Fibroblast of lung (primary cell): ENCODE measurements at places on chromosomes 2 and 18.

- no peak for DNase-seq
Observed at GRCh38 chr18:10086458-10087210, 172.8 kb downstream of the VAPA start.

GRCh38 chr2:161946489-161947107 is 127.4 kb downstream of the DPP4 start:
- DNase-seq = peak; percentile 15

GRCh38 chr18:31281437-31281836 is 36.5 kb upstream of the DSG1 start:
- DNase-seq = no peak

DNA sequence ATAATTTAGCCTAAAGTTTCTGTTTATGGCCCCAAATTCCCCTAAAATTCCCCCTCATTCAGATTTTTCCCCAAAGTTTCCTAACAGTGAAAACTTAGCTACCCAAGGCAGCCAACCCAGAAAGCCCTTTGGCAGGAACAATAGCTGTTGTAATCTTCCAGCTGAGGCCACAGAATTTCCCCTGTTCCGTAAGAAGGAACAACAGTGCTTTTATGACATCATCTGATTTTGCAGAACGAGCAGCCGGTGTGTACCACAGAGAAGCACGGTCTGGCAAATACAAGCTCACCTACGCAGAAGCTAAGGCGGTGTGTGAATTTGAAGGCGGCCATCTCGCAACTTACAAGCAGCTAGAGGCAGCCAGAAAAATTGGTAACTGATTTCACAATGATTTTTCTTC is 6.3 kb downstream of the TNFAIP6 start:
- peak; percentile 58 for DNase-seq
